Purkinje cell (primary cell): ENCODE measurements at places on chromosomes 1 and 21. TPM values are rescaled to one million over a fixed set of nuclear protein-coding genes. Genes with fewer than 3 reads are reported as not detected.

Gene RNU1-4
- not detected in 2 replicates for polyA plus RNA-seq

Gene SPATA46
- not detected in 2 replicates for polyA plus RNA-seq

Gene CYP4Z1
- polyA plus RNA-seq: 0.67 and 4.8 TPM in 2 replicates

Gene FAF1
- polyA plus RNA-seq: 43.4 and 48.2 TPM in 2 replicates

Gene UMODL1
- 0.52 TPM in 1 of 2 replicates, not detected in the other for polyA plus RNA-seq

Gene CD34
- 0.17 TPM in 1 of 2 replicates, not detected in the other for polyA plus RNA-seq

Gene NOTCH2NLA
- polyA plus RNA-seq: 16.2 and 24.2 TPM in 2 replicates

Gene LRRC40
- polyA plus RNA-seq: 35.8 and 37.9 TPM in 2 replicates

Gene PDZK1
- 5.2 and 14.3 TPM in 2 replicates for polyA plus RNA-seq

Gene LDLRAD1
- polyA plus RNA-seq: not detected in 2 replicates

Gene ADGRL4
- polyA plus RNA-seq: 0.76 and 3.2 TPM in 2 replicates

Gene TINAGL1
- polyA plus RNA-seq: not detected in 2 replicates

Gene PTCH2
- 0.46 and 0.76 TPM in 2 replicates for polyA plus RNA-seq

Gene CELF3
- 0.09 and 0.17 TPM in 2 replicates for polyA plus RNA-seq

Gene TNFRSF18
- polyA plus RNA-seq: not detected in 2 replicates

Gene VANGL2
- not detected in 2 replicates for polyA plus RNA-seq
